ENCODE measurements at places on chromosomes 1 and 21.

DNA sequence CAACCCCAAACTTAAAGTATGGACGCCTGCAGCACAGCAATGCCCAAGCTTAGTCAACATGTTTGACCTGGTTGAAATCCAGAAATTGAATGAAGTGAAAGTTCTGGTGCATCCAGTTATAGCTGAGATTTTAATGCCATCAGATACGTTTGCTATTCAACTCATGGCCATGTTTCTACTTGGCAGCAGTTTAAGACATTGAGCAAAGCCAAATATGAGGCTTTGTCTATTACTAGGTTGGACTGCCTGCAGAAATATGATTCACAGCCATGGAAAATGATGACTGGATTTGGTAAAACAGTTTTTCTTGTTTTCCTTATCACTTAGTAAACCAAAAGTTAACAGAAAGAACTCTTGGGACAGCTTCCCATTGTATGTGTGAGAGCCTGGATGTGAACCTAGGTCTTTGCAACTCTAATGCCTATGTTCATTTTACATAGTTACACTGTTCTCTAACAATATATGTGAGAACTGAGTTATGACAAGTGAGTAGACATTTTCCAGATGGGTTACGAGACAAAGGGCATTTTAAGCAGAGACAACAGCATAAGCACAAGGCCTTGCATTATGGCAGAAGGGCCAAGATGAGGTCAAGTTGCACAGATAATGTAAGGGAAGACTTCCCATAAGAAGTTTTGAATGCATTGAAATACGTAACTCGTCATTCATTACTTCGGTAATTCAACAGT is 32.4 kb upstream of the MYSM1 start:
- DNase-seq, result no peak

DNA sequence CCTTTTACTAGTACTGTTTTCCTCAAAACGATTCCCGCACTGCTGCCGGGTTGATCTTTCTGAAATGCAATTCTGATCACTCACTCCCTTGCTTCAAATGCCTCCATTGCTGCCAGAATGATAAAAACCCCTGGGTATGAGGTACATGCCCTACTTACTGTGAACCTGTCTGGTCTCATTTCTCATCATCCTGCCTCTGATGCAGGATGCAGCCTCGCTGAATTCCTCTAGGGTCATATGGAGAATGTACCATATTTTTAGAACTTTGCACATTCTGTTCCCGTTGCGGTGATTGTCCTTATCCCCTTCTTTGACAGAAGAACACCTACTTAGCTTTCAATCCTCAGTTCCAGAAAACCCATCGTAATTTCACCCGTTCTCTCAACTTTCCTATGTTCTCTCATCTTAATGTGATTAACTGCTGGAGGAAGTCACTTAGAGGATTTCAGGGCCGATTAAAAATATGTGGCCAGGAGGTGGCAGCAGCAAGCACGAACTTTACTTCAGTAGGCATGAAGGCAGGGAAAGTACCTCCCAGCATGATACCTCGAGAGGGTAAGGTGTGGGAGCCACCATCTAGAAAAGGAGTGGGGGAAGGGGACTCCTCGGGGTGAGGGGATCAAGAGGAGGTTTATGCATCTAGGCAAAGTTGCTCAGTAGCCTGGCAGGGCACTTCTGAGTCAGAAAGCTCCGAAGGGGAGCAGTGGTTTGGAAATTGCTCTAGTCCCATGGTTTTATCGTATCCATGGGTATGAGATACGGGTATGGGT is 361.5 kb upstream of the ZP4 start:
- no peak for DNase-seq

DNA sequence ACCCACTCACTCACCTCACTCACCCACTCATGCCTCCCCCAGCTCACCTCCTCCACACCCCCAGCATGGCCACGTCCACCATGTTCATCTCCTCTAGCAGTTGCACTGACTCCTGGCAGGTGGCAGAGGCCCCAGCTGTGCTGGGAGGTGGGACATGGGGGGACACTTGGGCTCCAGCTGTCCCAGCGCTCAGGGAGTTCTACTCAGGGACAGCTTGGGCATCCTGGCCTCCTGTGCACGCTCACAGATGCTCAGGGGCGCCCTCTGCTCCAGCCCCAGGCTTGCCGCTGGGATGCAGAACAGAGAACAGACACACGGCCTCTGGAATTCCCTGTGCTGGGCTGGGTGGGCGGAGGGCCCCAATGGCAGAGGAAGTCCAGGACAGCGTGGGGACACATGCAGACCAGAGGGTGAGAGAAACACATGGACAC is 5.2 kb downstream of the KRTAP10-8 start:
- DNase-seq, result no peak

DNA sequence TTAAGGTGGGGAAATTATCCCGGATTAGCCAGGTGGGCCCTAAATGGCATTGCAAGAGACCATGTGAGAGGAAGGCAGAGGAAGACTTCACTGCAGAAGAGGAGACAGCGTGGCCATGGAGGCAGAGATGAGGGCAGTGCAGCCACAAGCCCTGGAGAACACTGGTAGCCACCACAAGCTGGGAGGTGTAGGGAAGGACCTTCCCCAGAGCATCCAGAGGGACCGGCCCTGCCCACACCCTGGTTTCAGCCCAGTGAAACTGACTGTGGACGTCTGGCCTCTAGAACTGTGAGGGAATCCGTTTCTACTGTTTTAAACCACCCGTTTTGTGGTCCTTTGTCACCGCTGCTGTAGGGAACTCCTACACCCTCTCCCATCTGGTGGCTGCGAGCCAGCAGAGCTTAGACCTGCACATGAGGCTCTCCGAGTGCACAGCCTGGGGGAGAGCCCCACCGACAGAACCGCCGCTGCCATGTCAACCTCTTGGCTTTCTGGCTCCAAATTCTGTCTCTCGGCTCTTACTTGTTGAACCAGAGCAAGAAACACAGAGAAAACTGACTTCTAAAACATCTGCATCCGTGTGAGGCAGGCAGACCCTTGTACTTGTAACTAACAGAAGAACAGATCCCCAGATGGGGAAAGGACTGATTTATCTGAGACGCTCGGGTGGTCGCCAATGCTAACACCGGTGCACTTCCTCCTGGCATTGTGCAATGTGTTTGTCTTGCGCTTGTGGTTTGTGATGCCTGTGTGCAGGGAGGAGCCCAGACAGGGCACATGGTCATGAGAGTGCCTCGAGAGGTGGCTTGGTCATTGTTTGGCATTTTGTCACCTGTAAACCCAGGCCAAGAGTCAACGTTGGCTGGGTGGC is 90.8 kb upstream of the TMPRSS2 start:
- DNase-seq, result no peak

- no peak for DNase-seq
Measured at GRCh38 chr1:28456078-28456477, 49.8 kb upstream of the RCC1 start.

DNA sequence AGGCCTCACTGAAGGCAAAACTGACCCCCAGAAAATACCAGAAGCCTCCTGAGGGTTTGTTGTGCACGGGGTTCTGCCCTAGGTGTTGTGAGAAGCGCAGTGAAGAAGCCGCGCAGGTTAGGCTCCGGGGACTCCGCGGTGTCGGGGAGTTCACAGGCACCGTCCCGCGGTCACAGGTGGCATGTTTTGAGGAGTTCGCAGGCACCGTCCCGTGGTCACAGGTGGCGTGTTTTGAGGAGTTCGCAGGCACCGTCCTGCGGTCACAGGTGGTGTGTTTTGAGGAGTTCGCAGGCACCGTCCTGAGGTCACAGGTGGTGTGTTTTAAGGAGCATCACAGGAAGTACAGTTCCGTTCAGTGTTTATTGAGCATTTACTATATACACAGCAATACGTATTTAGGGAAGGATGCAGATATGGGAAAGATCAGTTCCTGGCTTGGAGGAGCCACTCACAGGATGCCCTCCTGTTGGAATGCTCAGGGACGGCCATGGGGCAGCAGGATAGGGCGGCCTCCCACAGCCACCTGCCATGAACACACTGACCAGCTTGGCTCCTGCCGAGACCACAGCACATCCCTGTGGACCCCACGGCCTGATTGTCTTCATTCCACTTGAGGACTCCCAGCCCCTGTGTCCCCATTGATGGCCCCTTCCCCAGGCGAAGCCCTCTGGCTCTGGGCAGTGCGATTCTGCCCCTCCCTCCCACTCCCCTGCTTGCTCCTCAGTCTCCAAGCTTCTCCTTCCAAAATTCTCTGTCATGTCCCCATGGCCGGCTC is 86.0 kb upstream of the VAMP3 start:
- no peak for DNase-seq

DNA sequence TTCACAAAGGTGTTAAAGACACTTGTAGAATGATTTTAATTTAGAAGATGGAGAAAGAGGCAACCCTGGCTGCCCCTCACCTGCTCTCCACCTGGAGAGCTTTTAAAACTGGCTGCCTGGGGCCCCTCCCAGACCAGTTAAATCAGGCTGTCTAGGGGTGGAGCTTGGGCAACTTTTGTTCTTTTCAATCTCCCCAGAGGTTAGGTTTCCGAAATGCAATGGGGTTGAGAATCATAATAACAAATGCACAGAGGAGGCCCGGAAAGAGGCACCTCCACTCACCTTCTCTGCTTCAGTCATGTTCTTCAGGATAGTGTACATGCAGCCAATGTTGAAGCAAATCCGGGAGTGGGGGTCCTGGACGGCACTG is 400 bp downstream of the NCF2 start:
- DNase-seq, result no peak

GRCh38 chr1:218524526-218524925 is 179.4 kb downstream of the TGFB2 start:
- DNase-seq, result no peak

DNA sequence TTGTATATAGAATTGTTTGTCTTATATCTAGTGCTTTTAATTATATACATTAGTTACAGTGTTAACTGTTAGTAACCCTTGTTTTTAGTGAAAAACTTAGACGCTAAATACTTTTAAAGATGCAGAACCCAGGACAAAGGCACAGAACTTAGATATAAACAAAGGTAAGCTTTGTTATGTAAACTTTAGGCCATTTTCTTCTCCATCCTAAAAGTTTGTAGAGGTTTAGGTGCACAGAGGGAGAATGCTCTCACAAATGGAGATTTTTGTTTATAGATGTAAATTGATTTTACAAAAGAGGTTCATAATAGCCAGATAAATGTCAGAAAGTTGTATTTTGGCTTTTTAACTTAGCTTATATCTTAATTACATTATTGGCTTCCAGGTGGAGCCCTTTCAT is 490.5 kb upstream of the LRRC7 start:
- DNase-seq, result no peak

Measured in activated CD4-positive, alpha-beta T cell treated with anti-CD3 and anti-CD28 coated beads for 4 hours (primary cell).